ENCODE measurements at places on chromosomes 13 and 19. TPM values are rescaled to one million over a fixed set of nuclear protein-coding genes. Genes with fewer than 3 reads are reported as not detected.
A peak's percentile ranks its signal among the peaks of the same experiment; 100 is the strongest.

DNA sequence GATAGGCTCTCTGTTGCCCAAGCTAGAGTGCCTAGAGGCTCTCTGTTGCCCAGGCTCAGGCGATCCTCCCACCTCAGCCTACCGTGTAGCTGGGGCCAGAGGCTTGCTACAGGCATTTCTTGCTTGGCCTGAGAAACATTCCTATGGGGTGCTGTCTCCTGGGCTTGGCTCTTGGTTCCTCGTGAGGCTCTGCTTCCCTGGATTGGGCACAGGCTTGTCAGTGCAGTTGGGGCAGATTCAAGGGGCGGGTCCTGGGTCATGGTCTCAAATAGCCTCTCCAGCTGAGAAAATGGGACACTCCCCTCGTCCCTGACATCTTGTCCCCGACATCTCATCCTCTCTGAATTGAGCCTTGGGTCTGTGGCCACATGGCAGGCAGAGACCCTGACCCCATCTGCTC, 4.9 kb downstream of the TSSK6 start:
- H3K27me3 ChIP-seq = no peaks in the 10 kb centered on the region
- H3K4me3 ChIP-seq = peak overlapping the region; percentile 58
- H3K4me1 ChIP-seq = no peaks in the 10 kb centered on the region
- H3K36me3 ChIP-seq = peaks cover 12% of the 10 kb centered on the region

GRCh38 chr13:76175961-76176725, 540.0 kb downstream of the LMO7 start:
- no peaks in the 10 kb centered on the region for H3K27me3 ChIP-seq
- no peak overlapping the region for H3K4me3 ChIP-seq
- no peaks in the 10 kb centered on the region for H3K4me1 ChIP-seq
- H3K36me3 ChIP-seq = no peaks in the 10 kb centered on the region
- H3K27ac ChIP-seq = no peak overlapping the region
- no peak for DNase-seq

DNA sequence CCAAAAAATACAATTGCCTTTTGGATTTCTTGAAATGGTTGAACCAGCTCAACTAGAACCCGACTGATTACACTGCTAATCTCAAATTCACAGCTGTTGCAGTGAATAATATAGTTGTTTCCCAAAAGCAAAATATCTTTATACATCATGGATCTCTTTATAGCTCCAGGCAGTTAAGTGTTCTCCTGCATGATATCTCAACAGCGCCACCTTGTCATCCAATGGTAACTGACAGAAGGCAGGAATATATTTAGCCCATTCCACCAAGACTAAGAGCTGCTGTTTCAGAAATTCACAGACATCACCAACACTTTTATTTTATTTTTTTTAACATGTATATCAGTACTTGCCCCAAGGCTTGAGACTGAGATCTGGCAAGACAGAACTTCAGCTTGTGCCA, 1141.0 kb upstream of the PRR20A start:
- H3K36me3 ChIP-seq = no peaks in the 10 kb centered on the region
- no peak overlapping the region for H3K27ac ChIP-seq
- no peak overlapping the region for H3K4me3 ChIP-seq
- no peaks in the 10 kb centered on the region for H3K27me3 ChIP-seq

DNA sequence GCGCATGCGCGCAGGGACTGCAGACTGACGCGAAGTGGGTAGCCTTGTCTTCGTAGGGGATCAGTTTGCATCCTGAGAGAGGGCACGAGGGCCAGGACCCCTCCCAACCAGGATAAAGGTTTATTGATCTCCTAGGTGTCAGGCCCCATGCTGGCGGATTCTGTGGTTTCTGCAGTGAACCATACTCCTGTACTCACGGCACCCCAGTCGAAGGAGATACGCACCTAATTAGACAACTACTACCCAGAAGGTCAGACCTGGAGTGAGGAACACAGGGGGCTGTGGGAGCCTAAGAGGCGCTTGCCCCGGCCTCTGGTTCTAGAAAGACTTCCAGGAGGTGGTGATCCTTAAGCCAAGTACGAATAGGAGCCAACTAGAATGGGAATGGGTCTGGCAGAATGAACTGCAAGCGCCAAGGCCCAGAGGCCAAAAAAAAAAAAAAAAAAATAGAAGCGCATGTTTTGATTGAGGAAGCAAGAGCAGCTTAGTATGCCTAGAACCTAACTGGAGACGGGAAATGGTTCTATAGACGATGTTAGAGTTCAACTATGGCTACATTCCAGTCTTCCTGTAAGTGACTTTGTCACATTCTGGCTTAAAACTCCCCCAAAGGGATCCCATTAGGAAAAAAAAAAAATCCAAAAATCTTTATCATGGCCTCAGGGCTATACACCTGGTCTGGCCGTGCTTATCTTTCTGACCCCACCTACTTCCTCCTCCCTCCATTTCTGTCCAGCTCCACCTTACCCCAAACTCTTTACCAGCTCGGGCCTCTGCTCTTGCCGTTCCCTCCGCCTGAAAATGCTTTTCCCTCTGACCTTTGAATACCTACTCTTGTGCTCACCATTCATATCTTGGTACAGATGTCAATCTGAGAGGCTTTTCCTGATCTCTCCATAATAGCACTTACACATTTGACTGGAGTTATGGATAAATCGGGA, 902 bp upstream of the ZNF428 start:
- H3K36me3 ChIP-seq = peaks cover 18% of the 10 kb centered on the region
- peak overlapping the region; percentile 96 for H3K4me3 ChIP-seq
- H3K27me3 ChIP-seq = no peaks in the 10 kb centered on the region
- H3K27ac ChIP-seq = peak overlapping the region; percentile 98

GRCh38 chr19:11414544-11414943, 4.6 kb downstream of the RGL3 start:
- H3K36me3 ChIP-seq = no peaks in the 10 kb centered on the region
- no peak overlapping the region for H3K27ac ChIP-seq
- H3K4me1 ChIP-seq = peaks cover 4% of the 10 kb centered on the region
- H3K27me3 ChIP-seq = peaks cover 27% of the 10 kb centered on the region
- DNase-seq = no peak

GRCh38 chr19:5171711-5172110, 168.9 kb downstream of the PTPRS start:
- peaks cover 12% of the 10 kb centered on the region for H3K27me3 ChIP-seq
- H3K4me3 ChIP-seq = peak overlapping the region; percentile 44
- DNase-seq = no peak

DNA sequence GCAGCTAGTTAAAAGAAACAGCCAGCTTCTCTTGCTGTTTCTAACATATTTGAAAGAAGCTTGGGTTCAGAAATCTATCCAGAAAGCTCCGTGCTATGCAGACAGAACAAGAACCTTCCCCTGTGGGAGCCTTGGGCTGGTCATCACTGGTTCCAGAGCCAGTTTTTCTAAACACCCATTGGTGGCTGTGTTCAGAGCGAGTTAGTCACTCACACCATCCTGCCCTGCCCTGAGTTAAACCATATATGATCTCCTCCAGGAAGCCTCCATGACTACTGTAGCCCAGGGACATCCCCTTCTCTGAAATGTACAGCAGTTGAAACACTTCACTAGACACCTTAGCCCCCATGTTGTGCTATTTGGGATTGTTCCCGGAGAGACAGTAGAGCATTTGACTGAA, 200.8 kb upstream of the SGCG start:
- no peak overlapping the region for H3K4me3 ChIP-seq
- no peaks in the 10 kb centered on the region for H3K27me3 ChIP-seq
- no peak overlapping the region for H3K27ac ChIP-seq

GRCh38 chr19:35773020-35773806, 2.2 kb upstream of the ARHGAP33 start:
- H3K36me3 ChIP-seq = peaks cover 4% of the 10 kb centered on the region
- no peak for DNase-seq
- peak overlapping the region; percentile 60 for H3K4me3 ChIP-seq

DNA sequence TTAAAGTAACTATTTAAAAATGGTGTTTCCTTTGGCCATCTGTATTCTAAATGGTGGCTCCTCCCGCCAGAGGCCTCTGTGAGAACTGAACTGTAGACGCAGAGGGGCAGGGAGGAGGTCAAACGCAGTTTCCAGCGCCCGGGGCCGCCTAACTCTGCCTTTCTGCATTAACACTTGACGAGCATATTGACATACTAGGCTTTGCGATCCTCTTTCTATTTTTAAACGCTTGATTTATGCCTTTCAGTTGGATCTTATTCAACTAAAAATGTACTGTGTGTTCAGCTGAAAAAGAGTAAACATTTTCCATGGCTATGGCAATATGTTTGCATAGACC, 74.7 kb downstream of the SPACA7 start:
- no peak overlapping the region for H3K4me3 ChIP-seq
- peaks cover 11% of the 10 kb centered on the region for H3K4me1 ChIP-seq
- peaks cover 17% of the 10 kb centered on the region for H3K27me3 ChIP-seq
- no peak overlapping the region for H3K27ac ChIP-seq
- DNase-seq = no peak

DNA sequence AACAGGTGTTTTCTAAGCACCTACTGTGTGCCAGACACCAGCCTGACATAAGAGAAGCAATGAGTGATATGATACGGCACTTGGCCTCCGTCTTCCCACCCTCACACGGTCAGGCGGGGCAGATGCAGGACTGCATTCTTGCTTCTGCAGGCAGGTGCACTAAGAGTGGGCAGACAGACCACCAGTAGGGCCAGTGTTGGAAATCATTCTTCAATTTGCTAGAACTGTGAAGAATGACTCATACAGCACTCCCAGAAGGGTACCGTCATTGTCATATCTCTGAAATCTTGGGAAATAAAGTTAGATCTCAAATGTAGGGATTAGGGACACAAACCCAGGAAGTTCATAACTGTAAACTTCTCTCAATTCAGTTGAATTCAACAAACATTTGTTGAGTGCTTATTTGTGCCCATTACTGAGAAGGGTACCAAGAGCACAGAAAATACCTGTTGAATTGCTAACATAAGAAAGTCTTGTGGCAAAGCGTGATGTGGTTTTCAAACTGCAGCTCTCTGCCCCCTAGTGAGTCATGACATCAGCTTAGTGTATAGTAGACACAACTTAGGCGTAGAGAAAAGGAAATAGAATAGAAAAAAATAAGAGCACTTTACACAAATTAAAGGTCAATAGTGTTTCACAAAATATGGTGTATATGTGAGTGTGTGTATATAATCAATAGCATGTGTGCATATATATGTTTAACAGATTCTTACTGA, 76.1 kb downstream of the TEX26 start:
- peaks cover 21% of the 10 kb centered on the region for H3K27me3 ChIP-seq
- no peak overlapping the region for H3K27ac ChIP-seq
- H3K4me1 ChIP-seq = peaks cover 22% of the 10 kb centered on the region
- no peaks in the 10 kb centered on the region for H3K36me3 ChIP-seq
- DNase-seq = no peak
- no peak overlapping the region for H3K4me3 ChIP-seq

DNA sequence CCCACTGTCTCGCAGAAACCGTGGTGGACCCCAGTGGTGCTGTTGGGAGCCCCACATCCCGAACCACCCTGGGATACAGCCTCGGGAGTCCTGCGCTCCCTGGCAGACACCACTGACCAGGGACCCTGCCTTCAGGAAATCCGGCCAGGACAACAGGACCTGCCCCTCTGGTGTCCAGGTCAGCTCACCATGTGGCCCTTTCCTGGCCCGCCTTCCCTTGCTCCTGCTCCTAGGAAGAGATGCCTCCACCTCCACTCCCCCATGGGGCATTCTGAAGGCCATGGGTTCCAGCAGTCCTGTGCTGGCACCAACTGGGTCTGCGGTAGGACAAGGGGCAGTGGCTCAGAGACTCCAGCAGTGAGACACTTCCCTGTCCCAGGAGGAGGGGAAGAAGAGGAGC, 22.5 kb upstream of the SLC7A10 start:
- peaks cover 7% of the 10 kb centered on the region for H3K27me3 ChIP-seq
- no peak for DNase-seq
- H3K36me3 ChIP-seq = no peaks in the 10 kb centered on the region
- H3K4me3 ChIP-seq = no peak overlapping the region
- H3K27ac ChIP-seq = no peak overlapping the region

DNA sequence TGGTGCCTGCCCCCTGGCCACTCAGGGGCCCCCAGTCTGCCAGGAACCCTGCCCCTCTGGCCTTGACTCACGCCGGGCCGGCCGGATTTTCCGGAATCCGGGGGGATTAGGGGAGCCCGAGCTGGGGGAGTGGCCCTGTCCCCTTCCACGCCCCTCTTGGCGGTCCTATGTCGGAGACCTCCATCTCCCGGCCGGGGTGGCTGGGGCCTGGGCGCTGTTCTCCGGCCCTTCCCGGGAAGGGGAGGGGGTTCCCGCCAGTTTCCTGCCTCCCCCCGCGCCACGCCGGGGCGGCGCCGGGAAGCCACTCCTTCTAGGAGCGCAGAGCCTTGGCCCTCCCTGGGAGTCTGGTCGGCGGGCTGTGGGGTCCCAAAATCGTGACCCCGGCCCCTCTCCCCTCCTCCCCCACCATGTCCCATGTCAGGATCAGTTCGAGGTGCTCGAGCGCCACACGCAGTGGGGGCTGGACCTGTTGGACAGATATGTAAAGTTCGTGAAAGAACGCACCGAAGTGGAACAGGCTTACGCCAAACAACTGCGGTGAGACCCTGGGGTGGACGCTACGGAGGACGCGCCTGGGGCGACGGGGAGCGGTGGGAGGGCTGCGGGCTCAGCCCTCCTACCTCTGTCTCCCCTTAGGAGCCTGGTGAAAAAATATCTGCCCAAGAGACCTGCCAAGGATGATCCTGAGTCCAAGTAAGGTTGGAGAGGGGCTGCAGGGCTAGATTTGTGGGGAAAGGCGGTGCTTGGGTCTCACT, 1.3 kb downstream of the TRIP10 start:
- H3K4me3 ChIP-seq = peak overlapping the region; percentile 90
- DNase-seq = no peak
- peak overlapping the region; percentile 65 for H3K27ac ChIP-seq
- H3K36me3 ChIP-seq = peaks cover 15% of the 10 kb centered on the region
- H3K4me1 ChIP-seq = peaks cover 49% of the 10 kb centered on the region

- no peaks in the 10 kb centered on the region for H3K27me3 ChIP-seq
- no peak overlapping the region for H3K27ac ChIP-seq
- peaks cover 17% of the 10 kb centered on the region for H3K4me1 ChIP-seq
- DNase-seq = no peak
Measured at GRCh38 chr13:100646030-100646673, 28.4 kb downstream of the TMTC4 start.

DNA sequence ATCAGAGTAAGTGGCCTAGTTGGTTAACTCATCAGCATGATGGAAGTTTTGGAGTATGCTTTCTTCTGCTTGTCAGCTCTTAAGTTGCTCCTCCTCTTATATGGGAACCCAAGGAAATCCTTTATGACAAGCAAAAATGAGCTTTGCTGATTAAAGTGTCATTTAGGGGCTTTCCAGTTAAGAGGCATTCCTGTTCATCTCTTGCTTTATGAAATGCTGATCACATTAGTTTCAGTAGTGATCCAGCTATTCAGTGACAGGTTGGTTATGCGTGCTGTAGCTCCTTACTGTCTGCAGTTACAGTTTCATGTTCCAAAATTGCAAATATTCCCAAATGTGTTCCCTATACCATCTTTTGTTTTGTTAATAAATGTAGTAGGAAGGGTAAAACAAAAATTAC, 146.6 kb downstream of the CDK8 start:
- no peak overlapping the region for H3K4me3 ChIP-seq
- no peak for DNase-seq
- no peak overlapping the region for H3K27ac ChIP-seq
- H3K27me3 ChIP-seq = no peaks in the 10 kb centered on the region

GRCh38 chr19:53982001-53982451, 9.4 kb upstream of the CACNG6 start:
- H3K36me3 ChIP-seq = peaks cover 10% of the 10 kb centered on the region
- no peak for DNase-seq
- no peak overlapping the region for H3K27ac ChIP-seq
- peaks cover 25% of the 10 kb centered on the region for H3K4me1 ChIP-seq
- H3K27me3 ChIP-seq = peaks cover 47% of the 10 kb centered on the region

The ADAMTS10 gene
- total RNA-seq = 6.4 TPM

The XRCC1 gene
- 33.0 TPM for total RNA-seq

The NLRP5 gene
- total RNA-seq = not detected

The IZUMO4 gene
- 4.9 TPM for total RNA-seq

The CTXN1 gene
- total RNA-seq = 57.8 TPM

The CGB5 gene
- total RNA-seq = not detected

The CHST8 gene
- 5.7 TPM for total RNA-seq

The ZNF333 gene
- 22.5 TPM for total RNA-seq

All from type B pancreatic cell (in vitro differentiated cells).